ENCODE measurements at places on chromosomes 7 and 10.

GRCh38 chr7:30926313-30926712 lies 14.7 kb downstream of the AQP1 start:
- peak; percentile 72 for DNase-seq

DNA sequence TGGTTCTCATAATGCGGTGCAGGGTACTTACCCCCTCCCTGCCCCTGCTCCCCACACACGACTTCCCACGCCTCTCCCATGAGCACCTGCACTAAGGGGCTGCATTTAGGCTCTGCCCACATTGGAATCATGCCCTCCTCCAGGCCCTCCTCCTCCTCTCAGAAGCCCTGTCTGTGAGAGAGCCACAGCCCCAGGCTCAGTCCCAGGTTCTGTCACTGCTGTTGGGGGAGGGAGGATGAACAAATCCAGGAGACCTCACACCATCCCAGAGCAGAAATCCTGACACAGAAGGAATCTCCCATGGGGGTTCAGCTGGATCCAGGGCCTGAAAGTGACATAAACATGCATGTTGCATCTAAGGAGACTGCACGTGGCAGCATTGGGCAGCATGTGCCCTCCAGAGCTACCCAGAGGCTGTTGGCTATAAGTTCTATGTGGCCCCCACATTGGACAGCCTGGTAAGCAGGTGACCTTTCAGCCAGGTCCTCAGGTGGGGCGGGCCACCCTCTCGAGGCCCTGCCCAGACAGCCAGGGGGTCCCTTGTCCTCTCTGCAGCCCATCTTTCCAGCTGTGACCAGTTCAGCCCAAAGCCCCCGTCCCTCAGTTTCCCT lies 1.6 kb upstream of the PILRA start:
- no peak for DNase-seq

GRCh38 chr7:83921271-83921940 lies 272.5 kb upstream of the SEMA3E start:
- DNase-seq, result no peak

DNA sequence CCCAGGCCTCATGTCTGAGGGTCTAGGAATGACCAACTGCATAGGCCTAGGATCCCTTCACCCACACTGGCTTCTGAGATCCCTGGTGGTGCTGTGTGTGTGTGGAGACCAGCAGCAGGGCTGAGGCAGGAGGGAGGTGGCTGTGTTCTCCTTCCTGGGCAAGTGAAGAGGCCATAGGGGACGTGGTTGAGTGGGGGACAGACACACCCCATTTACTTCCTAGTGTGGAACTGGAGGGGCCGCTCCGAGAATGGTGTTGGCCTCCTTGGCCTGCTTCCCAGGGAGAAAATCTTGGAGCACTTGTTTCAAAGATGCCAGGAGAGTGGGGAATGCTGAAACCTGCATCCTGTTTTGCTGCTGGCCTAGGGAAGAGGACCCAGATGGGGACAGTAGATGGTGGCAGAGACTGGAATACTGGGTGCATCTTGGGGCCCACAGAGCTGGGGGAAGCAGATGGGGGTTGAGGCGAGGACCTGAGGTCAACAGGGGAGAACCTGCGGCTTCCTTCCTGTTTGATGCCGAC lies 19.1 kb downstream of the UBTD1 start:
- no peak for DNase-seq

DNA sequence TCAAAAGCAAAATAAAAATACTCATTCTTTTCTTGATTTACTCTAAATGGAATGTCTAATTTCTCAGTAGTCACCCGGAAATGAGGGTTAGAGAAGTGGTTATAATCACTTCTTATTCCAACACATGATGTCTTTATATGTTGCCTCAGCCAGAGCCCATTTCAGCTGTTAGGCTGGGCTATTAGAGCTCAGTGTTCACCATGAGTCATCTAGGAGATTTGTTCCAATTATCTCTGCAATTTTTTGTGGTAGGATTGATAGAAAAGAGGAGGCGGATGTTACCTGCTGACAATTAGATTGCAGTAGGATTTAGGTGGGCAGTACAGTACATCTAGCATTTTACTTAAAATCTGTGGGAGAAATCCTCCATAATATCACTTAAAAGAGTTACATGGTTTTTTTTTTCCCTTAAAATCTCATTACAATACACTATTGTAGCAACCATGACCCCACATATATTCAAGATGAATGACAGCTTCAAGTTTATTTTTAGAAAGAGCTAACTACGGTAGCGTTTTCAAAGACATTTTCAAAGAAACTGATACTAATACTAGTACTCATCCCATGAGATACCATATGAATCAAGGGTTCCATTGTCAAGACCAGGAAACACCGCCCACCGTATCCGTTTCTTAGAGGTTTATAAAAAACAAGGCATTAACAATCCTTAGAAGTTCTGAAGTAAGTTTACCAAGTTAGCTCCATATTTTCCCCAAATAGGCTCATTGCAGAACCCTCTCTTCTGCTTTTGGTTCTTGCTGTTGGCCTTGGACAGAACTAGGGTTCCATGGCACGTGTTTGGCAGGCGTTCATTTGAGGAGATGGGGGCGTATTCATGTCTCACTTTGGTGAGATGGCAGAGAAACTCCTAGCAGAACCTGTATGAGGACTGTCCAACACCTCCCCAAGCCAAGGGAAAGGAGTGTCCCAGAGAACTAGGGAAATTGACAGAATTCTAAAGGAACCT lies 10.4 kb downstream of the CPA2 start:
- DNase-seq, result no peak

- no peak for DNase-seq
These were observed 285.5 kb downstream of the CCDC3 start for GRCh38 chr10:12716042-12716441.

DNA sequence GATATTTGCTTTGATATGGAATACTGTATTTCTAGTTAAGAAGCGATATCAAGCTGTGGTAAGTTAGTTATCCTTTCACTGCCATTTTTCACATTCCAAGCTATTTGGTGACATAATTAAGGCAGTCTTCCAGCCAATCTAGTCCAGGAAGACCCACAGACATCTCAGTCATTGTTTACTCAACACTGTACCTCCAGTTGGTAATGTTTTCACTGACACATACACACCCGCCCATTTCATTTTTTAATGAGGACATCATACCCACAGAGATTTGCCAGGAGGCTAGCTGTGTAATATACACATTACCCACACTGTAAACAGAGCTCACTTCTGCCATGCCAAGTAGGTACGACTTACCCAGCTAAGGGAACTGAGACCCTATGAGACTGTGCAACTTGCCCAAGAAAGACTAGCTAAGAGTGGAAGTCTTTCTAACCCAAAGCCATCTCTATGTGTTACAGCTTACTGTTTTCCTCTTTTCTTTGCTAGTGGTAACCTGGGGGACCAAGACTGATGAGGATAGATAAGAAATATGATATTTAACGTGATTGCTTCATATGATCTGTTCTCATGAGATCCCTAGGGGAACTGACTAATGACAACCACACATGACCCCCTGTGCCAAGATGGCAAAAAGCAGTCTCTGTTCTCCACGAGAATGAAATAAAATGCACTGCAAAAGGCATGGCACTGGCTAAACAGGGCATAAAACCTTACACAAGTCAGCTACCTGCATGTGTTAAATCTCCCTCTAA lies 179.0 kb downstream of the DGKI start:
- no peak for DNase-seq

GRCh38 chr7:79822620-79823240 lies 311.9 kb upstream of the GNAI1 start:
- DNase-seq, result no peak

GRCh38 chr7:136998495-136998894 lies 130.0 kb downstream of the CHRM2 start:
- no peak for DNase-seq

GRCh38 chr10:125054669-125055268 lies 105.6 kb downstream of the CTBP2 start:
- DNase-seq, result no peak

DNA sequence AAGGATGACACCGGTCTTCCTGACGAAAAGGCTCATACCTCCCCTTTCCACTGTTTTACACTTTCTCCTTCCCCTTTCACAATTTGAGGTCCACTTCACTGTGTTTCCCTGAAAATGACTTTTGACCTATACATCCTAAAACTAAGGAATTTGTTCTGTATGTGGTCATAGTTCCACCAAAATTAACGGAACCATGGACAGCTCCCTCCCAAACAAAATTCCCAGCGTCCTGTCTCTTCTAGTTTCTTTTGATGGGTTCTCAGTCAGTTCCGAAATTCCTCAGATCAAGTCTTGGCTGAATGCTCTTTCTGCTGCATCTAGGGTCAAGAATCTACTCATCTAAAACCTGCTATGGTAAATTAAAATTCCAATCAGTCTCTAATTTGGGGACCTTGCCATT lies 1191.9 kb downstream of the CNTNAP2 start:
- no peak for DNase-seq

- DNase-seq, result no peak
These were observed 132.0 kb downstream of the RPS24 start for GRCh38 chr10:78165617-78166016.

GRCh38 chr10:79910344-79910743 lies 38.6 kb downstream of the SFTPD start:
- no peak for DNase-seq

- DNase-seq, result no peak
These were observed 150.5 kb upstream of the PPP2R2D start for GRCh38 chr10:131750171-131750895.

GRCh38 chr10:106033065-106033464 lies 1131.4 kb downstream of the SORCS1 start:
- DNase-seq, result no peak

GRCh38 chr7:104843198-104843597 lies 170.8 kb upstream of the KMT2E start:
- no peak for DNase-seq

DNA sequence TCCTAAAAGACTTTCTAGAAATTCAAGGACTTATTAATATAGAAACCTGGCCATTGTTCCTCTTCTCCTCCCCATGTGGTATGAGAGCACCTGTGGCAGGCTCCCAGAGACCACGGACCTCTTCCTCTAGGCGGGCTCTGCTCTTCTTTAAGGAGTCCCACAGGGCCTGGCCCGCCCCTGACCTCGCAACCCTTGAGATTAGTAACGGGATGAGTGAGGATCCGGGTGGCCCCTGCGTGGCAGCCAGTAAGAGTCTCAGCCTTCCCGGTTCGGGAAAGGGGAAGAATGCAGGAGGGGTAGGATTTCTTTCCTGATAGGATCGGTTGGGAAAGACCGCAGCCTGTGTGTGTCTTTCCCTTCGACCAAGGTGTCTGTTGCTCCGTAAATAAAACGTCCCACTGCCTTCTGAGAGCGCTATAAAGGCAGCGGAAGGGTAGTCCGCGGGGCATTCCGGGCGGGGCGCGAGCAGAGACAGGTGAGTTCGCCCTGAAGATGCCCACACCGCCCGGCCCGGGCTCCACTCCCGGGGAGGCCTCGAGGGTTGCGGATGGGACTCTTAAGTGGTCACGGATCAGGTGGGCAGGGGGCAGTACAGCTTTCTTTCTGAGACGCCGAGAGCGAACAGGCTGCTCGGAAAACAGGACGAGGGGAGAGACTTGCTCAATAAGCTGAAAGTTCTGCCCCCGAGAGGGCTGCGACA lies at the start of gene SLC26A4:
Gene SLC26A4 (plus strand): TSS at position 448 of the 700 bp plus-strand sequence. CDS start 814 bp downstream, outside the sequence.
- no peak for DNase-seq

- no peak for DNase-seq
These were observed 210.7 kb upstream of the MDFIC start for GRCh38 chr7:114711241-114711640.

DNA sequence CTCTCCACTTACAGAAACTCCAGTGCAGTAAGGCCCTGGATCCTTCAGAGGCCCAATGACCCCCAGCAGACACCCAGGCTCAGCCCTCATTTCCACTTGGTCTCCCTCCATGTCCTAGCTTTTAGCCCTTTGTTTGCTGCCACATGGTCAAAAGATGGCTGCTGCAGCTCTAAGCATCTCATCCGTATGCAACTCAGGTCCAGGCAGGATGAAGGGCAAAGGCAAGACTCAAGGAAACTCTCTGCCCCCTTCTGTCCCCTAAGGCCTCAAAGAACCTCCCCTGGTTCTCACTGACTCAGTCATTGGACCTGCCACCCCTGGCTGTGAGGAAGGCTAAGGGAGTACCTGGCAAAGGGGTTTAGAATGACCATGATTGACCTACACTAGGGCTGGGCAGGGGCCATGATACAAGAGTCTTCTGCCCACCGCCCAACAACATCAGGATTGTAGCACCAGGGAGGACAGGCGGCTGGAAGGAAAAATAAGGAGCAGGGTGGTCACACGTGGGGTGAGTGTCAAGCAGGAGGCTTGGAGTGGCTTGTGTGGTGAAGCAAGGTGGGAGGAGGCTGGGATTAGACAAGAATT lies 303.8 kb upstream of the ZMIZ1 start:
- no peak for DNase-seq

GRCh38 chr7:49883933-49884332 lies 110.5 kb downstream of the VWC2 start:
- no peak for DNase-seq

- peak; percentile 44 for DNase-seq
These were observed 10.6 kb upstream of the BPGM start for GRCh38 chr7:134636008-134636449.

- no peak for DNase-seq
These were observed 239.2 kb downstream of the CELF2 start for GRCh38 chr10:11256896-11257295.

DNA sequence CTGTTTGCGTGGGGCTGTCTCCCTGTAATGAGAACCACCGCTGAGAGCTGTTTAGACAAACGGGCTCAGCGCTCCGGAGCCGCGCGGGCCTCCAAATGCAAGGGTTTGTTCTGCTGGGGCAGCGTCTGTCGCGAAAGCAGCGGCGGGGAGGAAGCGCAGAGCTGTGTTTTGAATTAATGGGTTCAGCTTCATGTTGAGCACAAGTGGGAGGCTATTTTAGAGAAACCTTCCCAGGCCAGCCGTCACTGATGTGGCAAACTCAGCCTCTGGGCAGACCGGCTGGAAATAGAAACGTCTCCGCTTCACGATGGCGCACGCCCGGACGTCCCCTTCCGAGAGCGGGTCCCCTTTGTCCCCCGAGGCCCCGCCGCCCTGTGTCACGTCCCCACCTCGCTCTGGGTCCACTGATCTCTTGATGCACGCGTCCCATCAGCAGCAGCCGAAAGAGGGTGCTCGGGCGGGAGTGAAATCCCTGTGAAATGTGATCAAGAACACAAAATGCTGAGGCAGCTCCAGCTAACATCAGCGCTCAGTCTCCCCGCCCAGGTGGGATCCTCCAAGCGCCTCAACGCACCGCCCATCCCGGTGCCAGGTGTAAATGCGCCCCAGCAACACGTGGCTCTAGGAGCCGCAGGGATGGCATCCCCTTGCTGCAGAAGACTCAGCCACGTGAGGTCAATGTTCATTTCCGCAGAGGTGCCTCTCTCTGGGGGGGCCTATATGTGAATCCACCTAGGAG lies 44.9 kb downstream of the BAMBI start:
- no peak for DNase-seq
